ENCODE measurements at places on chromosomes 4 and X.

GRCh38 chr4:176001151-176002006 is 64.3 kb upstream of the WDR17 start:
- H3K27me3 ChIP-seq, result no peaks in the 10 kb centered on the region
- H3K36me3 ChIP-seq, result no peaks in the 10 kb centered on the region
- DNase-seq, result peak; percentile 78

DNA sequence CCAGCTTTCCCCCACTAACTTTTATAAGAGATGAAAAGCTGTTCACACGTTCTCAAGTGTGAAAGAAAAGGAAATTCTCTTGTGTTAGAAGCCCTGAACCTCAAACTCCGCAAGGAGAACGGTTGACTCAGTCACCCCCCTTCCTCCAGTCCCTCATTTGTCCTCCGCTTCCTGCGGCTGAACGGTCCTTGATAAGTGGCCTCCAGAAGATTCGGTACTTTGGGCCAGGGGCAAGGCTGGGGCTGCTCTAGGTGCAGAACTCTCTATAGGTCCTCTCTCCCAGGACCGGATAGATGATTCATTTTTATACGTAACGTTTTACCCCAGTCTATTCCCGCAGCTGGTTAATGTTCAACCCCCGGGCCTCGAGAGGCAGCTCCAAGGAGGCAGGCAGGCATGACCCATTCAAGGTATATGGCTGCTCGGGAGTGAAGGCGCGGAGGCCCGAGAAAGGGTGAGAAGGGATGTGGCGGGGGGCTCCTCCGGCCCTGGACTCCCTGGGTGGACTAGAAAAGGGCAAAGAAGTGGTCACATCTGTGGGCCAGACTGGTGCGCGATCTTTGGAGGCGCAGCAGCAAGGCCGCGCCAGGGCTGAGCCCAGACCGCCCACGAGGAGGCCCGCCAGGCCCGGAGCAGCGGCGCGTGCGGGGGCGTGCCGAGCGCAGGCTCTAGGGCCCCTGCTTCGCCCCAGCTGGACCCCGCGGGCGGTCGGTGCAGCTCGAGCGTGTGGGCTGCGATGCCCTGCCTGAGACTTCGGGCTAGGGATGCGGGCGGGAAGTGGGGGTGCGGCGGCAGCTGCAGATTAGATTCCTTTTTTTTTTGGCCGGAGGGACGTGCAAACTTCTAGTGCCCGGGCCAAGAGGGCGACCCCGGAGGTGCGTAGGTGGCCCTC is 11.7 kb downstream of the PITX2 start:
- H3K4me3 ChIP-seq, result no peak overlapping the region
- H3K27me3 ChIP-seq, result peaks cover 68% of the 10 kb centered on the region
- H3K4me1 ChIP-seq, result no peaks in the 10 kb centered on the region
- peak; percentile 90 for DNase-seq
- no peak overlapping the region for H3K27ac ChIP-seq

DNA sequence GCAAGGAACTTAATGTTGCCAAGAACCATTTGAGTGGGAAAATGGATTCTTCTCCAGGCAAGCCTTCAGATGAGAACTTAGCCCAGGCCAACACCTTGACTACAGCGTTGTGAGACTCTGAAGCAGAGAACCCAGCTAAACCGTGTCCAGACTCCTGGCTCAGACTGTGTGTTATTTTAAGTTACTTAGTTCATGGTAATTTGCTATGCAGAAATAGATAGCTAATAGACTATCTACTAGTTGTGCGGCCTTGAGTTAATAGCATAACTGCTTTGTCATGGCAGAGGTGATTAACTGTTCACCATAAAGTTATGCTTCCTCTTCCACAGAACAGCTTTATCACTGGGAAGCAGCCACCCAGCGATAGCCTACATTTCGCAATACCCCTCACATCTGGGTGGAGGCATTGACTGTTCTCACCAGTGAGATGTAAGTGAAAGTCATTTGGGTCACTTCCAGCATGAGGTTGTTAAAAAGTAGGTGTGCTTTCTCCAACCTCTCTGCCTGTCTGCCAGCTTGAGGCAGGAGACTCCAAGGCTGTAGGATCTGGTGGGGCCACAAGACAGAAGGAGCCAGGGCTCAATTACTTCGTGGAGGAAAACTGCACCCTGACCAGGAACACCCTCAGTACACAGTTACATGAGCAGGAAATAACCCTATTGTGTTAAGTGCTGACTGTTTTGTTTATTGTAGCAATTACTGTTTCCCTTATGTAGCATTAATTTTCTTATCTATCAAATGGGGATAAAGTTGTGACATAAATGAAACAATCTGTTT is 94.2 kb downstream of the GPAT3 start:
- no peak for DNase-seq
- H3K27me3 ChIP-seq, result no peaks in the 10 kb centered on the region
- no peak overlapping the region for H3K4me3 ChIP-seq
- peaks cover 12% of the 10 kb centered on the region for H3K4me1 ChIP-seq

- H3K4me3 ChIP-seq, result no peak overlapping the region
- H3K27me3 ChIP-seq, result peaks cover 2% of the 10 kb centered on the region
- no peak overlapping the region for H3K27ac ChIP-seq
- DNase-seq, result no peak
- no peaks in the 10 kb centered on the region for H3K36me3 ChIP-seq
Measured at GRCh38 chrX:110381216-110381615, 22.6 kb downstream of the RTL9 start.

GRCh38 chr4:173212379-173212778 is 43.8 kb downstream of the GALNT7 start:
- H3K36me3 ChIP-seq, result no peaks in the 10 kb centered on the region
- H3K27ac ChIP-seq, result no peak overlapping the region
- no peak overlapping the region for H3K4me3 ChIP-seq
- no peaks in the 10 kb centered on the region for H3K4me1 ChIP-seq
- no peaks in the 10 kb centered on the region for H3K27me3 ChIP-seq

DNA sequence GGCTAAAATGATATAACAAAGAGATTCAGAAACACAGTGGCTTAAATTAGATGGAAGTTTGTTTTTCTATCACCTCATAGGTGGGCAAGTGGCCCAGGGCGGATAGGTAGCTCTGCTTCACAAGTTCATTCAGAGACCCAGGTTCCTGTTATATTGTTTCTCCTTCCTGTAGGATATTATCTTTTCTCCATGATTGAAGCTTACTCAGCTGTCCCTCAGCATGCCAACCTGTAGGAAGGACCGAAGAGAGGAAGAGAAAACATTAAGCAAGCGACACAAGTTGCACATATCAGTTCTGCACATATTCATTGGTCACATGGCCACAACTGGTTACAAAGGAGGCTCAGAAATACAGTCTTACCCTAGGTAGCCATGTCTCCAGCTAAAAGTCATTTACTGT is 6.9 kb downstream of the KLHL5 start:
- H3K4me1 ChIP-seq, result no peaks in the 10 kb centered on the region
- no peak overlapping the region for H3K27ac ChIP-seq
- no peaks in the 10 kb centered on the region for H3K36me3 ChIP-seq
- DNase-seq, result no peak

GRCh38 chr4:55183926-55184599 is 58.7 kb upstream of the KDR start:
- no peaks in the 10 kb centered on the region for H3K4me1 ChIP-seq
- no peaks in the 10 kb centered on the region for H3K27me3 ChIP-seq
- H3K27ac ChIP-seq, result no peak overlapping the region
- DNase-seq, result no peak
- H3K4me3 ChIP-seq, result no peak overlapping the region

DNA sequence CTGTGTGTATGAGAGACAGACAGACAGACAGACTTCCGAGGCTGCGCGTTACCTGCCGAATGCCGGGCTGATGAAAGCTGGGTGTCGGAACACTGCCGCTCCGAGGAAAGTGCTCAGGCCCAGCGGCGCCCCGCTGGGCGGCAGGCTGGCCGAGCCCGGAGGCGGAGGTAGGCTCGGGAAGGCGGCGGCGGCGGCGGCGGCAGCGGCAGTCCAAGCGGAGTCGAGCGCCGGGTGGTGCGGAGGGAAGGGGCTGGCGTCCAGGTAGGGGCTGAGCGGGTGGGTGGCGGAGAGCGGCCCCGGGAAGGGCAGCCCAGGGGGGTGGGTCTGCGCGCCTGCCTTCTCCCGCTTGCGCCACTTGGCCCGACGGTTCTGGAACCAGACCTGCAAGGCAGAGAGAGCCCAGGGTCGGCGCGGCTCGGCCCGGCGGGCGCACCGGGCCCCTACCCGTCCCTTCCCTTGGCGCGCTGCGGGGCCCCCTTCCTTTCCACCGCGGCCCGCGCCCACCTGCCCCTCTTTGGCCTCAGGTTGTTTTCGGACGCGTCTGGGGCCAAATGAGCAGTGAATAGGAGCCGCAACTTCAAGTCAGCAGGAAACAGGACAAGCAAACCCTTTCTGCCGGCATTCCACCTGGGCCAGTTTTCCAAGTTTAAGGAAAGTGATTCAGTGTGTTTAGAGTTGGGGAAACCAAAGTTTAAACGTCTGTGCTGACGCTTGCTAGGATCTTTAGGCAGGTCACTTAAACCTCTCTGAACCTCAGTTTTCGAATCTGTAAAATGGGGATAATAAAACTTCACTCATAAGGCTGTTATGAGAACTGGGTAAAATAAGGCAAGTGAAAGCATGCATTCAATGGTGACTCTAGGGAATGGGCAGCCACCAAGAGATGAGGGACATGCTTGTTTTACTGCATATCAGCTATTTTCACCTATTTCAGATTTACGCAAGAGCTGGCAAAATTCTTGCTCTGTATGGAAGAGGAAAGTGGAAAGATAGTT is 8.4 kb downstream of the ARX start:
- no peak overlapping the region for H3K4me3 ChIP-seq
- no peaks in the 10 kb centered on the region for H3K4me1 ChIP-seq
- peaks cover 61% of the 10 kb centered on the region for H3K27me3 ChIP-seq
- H3K36me3 ChIP-seq, result no peaks in the 10 kb centered on the region
- DNase-seq, result no peak

- no peaks in the 10 kb centered on the region for H3K4me1 ChIP-seq
- H3K27me3 ChIP-seq, result no peaks in the 10 kb centered on the region
- no peak overlapping the region for H3K27ac ChIP-seq
Measured at GRCh38 chr4:72375073-72375736, 193.8 kb downstream of the ADAMTS3 start.

DNA sequence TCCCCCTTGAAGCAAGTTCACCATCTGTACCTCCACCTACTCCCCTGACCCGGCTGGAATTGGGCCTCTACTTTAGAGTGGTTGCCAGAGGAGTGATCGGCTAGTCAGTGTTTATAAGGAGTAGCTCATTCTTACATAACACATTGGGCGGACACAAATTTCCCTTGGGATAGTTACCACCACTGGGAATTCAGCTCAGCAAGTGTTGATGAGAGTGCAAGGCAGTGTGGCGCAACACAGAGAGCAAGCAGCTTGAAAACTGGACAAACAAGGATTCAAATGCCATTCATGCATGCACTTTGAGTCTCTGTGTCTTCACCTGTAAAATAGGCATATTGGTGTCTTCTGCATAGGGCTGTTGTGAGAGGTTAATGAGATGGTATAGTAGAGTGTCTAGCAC is 92.7 kb downstream of the STK32B start:
- no peaks in the 10 kb centered on the region for H3K27me3 ChIP-seq
- no peak for DNase-seq
- H3K36me3 ChIP-seq, result no peaks in the 10 kb centered on the region
- H3K4me1 ChIP-seq, result peaks cover 12% of the 10 kb centered on the region

DNA sequence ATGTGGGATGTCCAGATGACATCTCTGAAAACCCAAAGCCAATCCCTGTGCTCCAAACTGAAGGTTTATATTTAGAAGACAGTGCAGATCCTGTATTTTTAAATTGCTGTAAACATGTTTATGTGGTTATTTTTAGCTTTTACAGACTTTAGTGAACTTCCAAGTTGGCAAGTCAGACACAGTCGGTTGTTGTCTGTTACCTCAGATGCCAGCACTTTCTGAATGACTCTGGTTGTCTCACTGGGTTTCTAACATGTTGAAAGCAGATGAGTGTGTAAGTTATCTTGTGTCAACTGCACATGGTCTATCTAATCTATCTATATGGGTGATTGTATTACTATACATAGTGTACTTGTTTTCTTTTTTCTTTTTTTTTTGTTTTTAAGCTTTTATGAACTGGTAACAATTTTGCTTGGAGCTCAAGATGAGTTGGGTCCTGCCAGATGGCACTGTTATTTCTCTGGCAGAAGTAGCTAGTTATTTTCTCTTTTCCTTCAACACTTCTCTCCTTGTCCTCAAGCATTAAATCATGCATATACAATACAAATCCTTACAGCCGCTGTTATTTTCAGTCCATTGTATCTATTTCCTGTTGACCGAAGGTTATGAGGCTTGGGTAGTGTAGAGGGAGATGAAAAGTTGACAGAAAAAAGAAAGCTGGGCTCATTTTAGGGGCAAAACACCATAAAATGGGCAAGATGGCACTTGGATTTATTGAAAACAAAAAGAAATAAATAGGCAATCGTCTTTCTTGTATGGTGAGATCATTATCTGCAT is 66.3 kb downstream of the GAB1 start:
- H3K27ac ChIP-seq, result peak overlapping the region; percentile 68
- DNase-seq, result no peak
- H3K4me3 ChIP-seq, result peak overlapping the region; percentile 5
- no peaks in the 10 kb centered on the region for H3K27me3 ChIP-seq
- H3K36me3 ChIP-seq, result no peaks in the 10 kb centered on the region

- H3K27me3 ChIP-seq, result no peaks in the 10 kb centered on the region
- H3K4me3 ChIP-seq, result no peak overlapping the region
- H3K4me1 ChIP-seq, result no peaks in the 10 kb centered on the region
Measured at GRCh38 chr4:109465069-109465468, 31.5 kb downstream of the SEC24B start.

- H3K27me3 ChIP-seq, result no peaks in the 10 kb centered on the region
- no peak overlapping the region for H3K27ac ChIP-seq
- H3K4me3 ChIP-seq, result no peak overlapping the region
- DNase-seq, result no peak
- H3K36me3 ChIP-seq, result no peaks in the 10 kb centered on the region
Measured at GRCh38 chrX:133185119-133185518, 33.0 kb downstream of the TFDP3 start.

DNA sequence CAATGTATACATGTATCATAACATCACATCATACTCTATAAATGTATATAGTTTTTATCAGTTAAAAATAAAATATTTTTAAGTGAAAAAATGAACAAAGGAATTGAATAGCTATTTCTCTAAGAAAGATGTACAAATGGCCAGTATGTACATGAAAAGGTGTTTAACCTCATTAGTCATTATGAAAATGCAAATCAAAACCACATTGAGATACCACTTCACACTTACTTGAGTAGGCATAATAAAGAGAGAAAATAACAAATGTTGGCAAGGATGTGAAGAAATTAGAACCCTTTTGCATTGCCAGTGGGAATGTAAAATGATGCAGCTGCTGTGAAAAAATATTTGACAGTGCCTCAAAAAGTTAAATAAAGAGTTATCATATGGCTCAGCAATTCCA is 95.5 kb downstream of the IRS4 start:
- H3K36me3 ChIP-seq, result no peaks in the 10 kb centered on the region
- H3K27me3 ChIP-seq, result no peaks in the 10 kb centered on the region
- no peaks in the 10 kb centered on the region for H3K4me1 ChIP-seq
- H3K27ac ChIP-seq, result no peak overlapping the region
- H3K4me3 ChIP-seq, result no peak overlapping the region
- no peak for DNase-seq

Measured in kidney (tissue), 22 donors.